Gastrocnemius medialis (tissue), 4 donors: ENCODE measurements at places on chromosomes 2 and 18. TPM values are rescaled to one million over a fixed set of nuclear protein-coding genes. Genes with fewer than 3 reads are reported as not detected.

DNA sequence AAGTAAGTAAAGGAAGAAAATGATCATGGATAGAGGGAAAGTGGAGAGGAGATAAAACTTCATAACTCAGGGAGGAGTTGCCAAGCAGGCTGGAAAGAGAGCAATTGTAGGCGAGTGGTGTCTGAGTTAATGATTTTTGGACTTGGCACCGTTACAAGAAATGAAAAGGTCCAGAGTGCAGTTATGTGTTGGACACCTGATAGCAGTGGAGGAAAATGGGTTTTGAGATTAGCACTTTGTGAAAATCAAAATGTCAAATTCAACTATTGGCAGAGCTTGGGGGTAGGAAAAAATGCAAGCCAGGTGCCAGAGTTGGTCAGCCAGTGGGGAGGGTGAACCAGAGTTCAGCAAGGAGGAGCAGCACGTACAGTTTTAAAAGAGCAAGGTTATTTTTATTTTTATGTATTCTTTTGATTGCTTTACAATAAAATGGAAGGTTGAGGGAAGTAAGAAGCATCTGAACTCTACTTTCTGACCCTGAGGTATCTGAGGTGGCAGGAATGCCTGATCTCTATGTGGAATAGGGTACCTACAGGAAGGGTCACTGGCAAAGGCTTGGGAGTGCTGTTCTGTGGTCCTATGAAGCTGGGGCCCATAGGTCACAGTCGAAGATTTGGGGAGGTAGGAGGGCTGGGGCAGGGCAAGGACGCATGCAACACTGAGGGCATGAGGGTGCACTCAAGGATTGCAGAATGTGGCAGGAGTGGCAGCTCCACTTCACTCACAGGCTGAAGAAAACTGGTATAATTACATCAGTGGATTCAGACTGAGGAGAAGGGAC lies 127.5 kb downstream of the CD8B2 start:
- H3K27me3 ChIP-seq: no peaks in the 10 kb centered on the region
- H3K27ac ChIP-seq: no peak overlapping the region
- no peak overlapping the region for H3K4me3 ChIP-seq
- H3K36me3 ChIP-seq: no peaks in the 10 kb centered on the region

- no peaks in the 10 kb centered on the region for H3K36me3 ChIP-seq
- H3K27me3 ChIP-seq: no peaks in the 10 kb centered on the region
- no peak overlapping the region for H3K27ac ChIP-seq
- H3K4me1 ChIP-seq: no peaks in the 10 kb centered on the region
- no peak overlapping the region for H3K4me3 ChIP-seq
These were observed 31.1 kb upstream of the FAM237A start for GRCh38 chr2:206611191-206611590.

DNA sequence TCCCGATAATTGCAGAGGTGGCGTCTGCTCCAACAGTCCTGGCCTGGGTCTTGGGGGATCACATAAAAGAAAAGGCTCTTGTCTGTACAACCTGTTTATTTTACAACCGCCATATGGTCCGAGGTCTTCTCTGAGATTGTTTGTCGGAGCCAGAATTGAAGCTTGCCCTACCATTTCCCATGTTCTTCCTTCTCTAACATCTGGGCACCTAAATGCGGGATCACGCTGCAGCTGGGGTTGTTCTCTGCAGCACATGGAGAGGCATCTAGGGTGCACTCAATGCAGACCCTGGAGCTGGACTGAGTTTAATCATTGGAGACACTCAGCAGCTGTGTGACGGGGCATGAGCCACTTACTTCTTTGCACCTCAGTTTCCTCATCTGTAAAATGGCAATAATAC lies 107.7 kb downstream of the ACKR3 start:
- DNase-seq: no peak
- H3K36me3 ChIP-seq: no peaks in the 10 kb centered on the region
- H3K4me3 ChIP-seq: no peak overlapping the region
- H3K27ac ChIP-seq: no peak overlapping the region

Gene SOWAHC
- 1.00 TPM for total RNA-seq

DNA sequence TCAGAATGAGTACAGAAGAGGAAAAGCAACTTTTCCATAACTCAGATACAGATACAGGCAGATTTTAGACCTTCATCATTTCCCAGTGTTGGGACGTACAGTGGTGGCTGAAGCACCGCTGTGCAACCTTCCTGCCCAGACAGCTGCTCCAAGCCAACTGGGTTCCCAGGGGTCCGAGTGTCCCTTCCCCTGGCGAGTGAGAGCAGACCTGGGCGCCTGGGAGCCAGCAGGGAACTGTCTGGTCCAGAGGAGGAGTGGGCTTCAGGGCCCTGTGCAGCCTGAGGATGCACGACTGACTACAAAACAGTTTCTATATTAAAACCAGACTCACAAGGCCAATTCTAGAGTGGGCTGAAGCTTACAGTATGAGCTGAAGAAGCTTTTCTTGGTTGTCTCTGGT lies 11.1 kb upstream of the OR6B2 start:
- DNase-seq: no peak
- no peaks in the 10 kb centered on the region for H3K4me1 ChIP-seq
- H3K4me3 ChIP-seq: no peak overlapping the region
- H3K36me3 ChIP-seq: no peaks in the 10 kb centered on the region
- peaks cover 6% of the 10 kb centered on the region for H3K27me3 ChIP-seq
- no peak overlapping the region for H3K27ac ChIP-seq

Gene NEU4
- total RNA-seq: 8.6 TPM

- no peaks in the 10 kb centered on the region for H3K36me3 ChIP-seq
- DNase-seq: no peak
- H3K27ac ChIP-seq: no peak overlapping the region
These were observed 30.7 kb upstream of the TMEM247 start for GRCh38 chr2:46448641-46449040.

DNA sequence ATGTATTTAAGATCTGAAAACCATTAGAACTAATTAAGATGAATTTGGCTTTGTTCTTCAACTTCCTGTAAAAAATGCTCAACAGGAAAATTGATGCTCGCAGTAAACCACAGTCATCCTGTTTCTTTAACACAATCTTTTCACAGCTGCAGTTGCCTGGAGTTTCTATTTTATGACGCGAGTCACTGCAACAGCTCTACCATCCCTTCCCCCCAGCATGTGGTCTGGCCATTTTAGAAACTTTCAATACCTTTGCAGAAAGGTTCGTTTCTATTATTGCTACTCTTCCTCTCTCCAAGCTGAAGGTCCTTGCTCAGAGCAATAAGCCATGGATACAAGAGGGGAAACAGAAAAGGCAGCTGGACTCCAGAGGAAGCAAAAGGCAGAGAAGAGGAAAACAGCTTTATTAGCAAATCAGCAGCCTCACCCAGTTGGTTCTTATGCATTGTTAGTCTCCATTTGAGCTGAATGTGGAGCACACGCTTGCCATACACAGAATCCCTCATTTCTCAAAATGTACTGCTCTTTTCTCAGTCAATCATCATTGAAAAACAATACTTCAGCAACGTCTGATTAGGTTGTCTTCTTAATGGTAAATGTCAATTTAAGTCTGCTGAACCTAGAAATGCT lies 3.9 kb downstream of the WIPF1 start:
- peak overlapping the region; percentile 15 for H3K4me3 ChIP-seq
- no peak for DNase-seq
- H3K4me1 ChIP-seq: peaks cover 4% of the 10 kb centered on the region

GRCh38 chr2:190766595-190766994 lies 114.0 kb upstream of the GLS start:
- H3K27me3 ChIP-seq: no peaks in the 10 kb centered on the region
- H3K36me3 ChIP-seq: no peaks in the 10 kb centered on the region
- H3K27ac ChIP-seq: no peak overlapping the region

Gene GREB1L
- total RNA-seq: 4.4 TPM

Gene G6PC2
- total RNA-seq: not detected

Gene ANKRD29
- total RNA-seq: 2.8 TPM

Gene ANO7
- total RNA-seq: 0.62 TPM

DNA sequence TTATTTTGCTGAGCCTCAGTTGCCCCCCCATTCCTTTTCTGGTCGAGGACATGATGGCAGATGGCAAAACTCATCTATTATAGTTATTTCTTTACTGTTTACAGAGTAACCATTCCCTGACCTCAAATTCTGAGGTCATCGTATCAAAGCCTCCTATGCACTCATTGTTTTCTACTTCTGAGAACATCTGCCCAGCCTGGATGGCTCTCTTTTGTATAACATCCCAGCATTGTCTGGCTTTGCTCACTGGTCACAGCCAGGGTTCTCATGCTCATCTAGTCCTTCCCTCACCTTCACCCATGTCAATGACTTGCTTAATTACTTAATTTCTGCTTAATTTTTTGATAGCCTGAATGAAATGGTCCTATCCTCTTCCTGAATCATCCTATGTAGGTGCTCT lies 472.1 kb downstream of the PARD3B start:
- H3K36me3 ChIP-seq: no peaks in the 10 kb centered on the region
- no peak overlapping the region for H3K27ac ChIP-seq
- H3K27me3 ChIP-seq: no peaks in the 10 kb centered on the region
- DNase-seq: no peak
- no peaks in the 10 kb centered on the region for H3K4me1 ChIP-seq

Gene MYOM1
- total RNA-seq: 265 TPM

DNA sequence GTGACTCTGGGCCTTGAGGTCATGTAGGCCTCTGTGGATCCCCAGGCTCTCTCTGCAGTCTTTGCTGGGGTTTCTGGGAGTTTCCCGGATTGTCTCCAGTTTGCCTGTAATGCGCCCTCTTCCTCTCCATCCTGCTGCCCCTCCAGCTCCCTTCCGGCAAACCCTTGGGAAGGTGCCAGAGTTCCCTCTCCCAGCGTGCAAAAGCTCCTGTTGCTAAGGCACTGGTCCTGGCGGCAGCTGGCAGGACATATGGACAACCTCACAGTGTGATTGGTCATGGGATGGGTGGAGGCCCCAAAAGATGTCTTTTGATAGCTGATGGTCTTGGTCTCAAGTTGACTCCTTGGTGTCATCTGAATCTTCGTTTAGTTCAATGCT lies 320.1 kb downstream of the CYP26B1 start:
- no peak overlapping the region for H3K4me3 ChIP-seq
- no peak overlapping the region for H3K27ac ChIP-seq

DNA sequence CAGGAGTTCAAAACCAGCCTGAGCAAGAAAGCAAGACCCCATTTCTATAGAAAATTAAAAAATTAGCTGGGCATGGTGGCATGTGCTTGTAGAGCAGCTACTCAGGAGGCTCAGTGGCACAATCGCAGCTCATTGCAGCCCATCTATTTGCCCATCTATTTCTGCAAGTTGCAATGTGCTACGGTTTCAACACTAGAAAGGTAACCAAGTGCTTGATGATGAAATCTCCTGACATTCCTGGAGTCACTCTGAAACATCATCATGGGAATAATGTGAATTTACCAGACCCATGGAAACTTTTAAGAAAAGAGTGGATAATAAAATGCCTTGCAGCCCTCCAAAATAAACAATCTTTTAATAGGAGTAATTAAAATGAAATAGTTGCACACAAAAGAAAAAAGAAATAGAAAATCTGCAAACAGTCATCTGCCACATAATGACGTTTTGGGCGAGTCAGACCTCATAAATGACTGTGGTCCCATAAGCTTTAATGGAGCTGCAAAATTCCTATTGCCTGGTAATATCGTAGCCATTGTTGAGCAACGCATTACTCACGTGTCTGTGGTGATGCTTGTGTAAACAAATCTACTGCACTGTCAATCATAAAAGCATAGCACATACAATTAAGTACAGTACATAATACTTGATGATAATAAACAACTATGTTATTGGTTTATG lies 46.6 kb upstream of the AMMECR1L start:
- no peak overlapping the region for H3K4me3 ChIP-seq
- no peaks in the 10 kb centered on the region for H3K4me1 ChIP-seq
- H3K27me3 ChIP-seq: no peaks in the 10 kb centered on the region
- no peaks in the 10 kb centered on the region for H3K36me3 ChIP-seq
- DNase-seq: no peak
- no peak overlapping the region for H3K27ac ChIP-seq

- DNase-seq: no peak
- peaks cover 4% of the 10 kb centered on the region for H3K27me3 ChIP-seq
- no peak overlapping the region for H3K27ac ChIP-seq
- no peaks in the 10 kb centered on the region for H3K36me3 ChIP-seq
- H3K4me1 ChIP-seq: no peaks in the 10 kb centered on the region
These were observed 132.8 kb downstream of the TPO start for GRCh38 chr2:1546023-1546591.

GRCh38 chr2:220935789-220936321 lies 636.2 kb downstream of the EPHA4 start:
- DNase-seq: no peak
- H3K36me3 ChIP-seq: no peaks in the 10 kb centered on the region
- H3K27ac ChIP-seq: no peak overlapping the region
- peaks cover 16% of the 10 kb centered on the region for H3K4me1 ChIP-seq

Gene ADD2
- 0.60 TPM for total RNA-seq

Gene KIAA2012
- total RNA-seq: not detected

DNA sequence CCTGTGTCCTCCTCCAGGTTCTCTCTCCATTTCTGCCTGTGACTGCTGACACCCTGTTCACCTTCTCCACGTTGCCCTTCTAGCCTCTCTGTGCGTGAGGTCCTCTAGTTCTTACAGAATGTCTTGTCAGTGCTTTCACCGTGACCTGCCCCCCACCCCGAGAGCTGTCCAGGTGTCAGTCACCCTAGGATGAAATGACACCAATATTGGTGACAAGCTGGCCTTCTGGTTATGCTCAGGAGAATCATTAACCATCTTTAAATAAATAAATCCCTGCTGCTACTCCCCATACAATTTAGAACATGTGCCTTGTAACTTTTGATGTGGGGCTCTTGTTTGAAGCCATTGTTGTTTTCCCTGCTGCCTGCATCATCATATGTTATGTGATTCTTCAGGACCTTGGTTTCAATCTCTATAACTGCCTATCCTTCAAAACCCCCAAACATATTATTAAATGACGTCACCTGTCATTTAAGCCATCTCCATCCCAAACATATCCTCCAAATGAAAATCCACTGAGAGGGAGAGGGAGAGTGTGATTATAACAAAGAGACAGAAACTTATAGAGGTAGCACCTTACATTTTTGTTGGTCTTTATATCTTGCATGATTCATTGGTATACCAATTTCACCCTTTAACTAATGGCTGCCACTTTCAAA lies 496.3 kb downstream of the PARD3B start:
- H3K36me3 ChIP-seq: no peaks in the 10 kb centered on the region
- H3K27ac ChIP-seq: no peak overlapping the region
- no peaks in the 10 kb centered on the region for H3K4me1 ChIP-seq
- no peaks in the 10 kb centered on the region for H3K27me3 ChIP-seq
- no peak for DNase-seq
- no peak overlapping the region for H3K4me3 ChIP-seq
